Muscle of leg (tissue), 16 donors: ENCODE measurements at places on chromosomes 13 and 19. TPM values are rescaled to one million over a fixed set of nuclear protein-coding genes. Genes with fewer than 3 reads are reported as not detected.
A peak's percentile ranks its signal among the peaks of the same experiment; 100 is the strongest.

The ZNF724 gene
- polyA plus RNA-seq: 1.1 TPM

The HIPK4 gene
- 1.2 TPM for polyA plus RNA-seq

The GPR18 gene
- polyA plus RNA-seq: not detected

The CEACAM1 gene
- polyA plus RNA-seq: 2.8 TPM

The FAM216B gene
- polyA plus RNA-seq: 0.14 TPM

The CASP14 gene
- polyA plus RNA-seq: 0.17 TPM

The IFNL1 gene
- polyA plus RNA-seq: not detected

The CEACAM8 gene
- polyA plus RNA-seq: 0.15 TPM

The SPART gene
- polyA plus RNA-seq: 78.1 TPM

The NKPD1 gene
- 0.38 TPM for polyA plus RNA-seq

The FPR2 gene
- 0.34 TPM for polyA plus RNA-seq

The GPR12 gene
- polyA plus RNA-seq: 0.22 TPM

The TTYH1 gene
- polyA plus RNA-seq: 13.1 TPM

DNA sequence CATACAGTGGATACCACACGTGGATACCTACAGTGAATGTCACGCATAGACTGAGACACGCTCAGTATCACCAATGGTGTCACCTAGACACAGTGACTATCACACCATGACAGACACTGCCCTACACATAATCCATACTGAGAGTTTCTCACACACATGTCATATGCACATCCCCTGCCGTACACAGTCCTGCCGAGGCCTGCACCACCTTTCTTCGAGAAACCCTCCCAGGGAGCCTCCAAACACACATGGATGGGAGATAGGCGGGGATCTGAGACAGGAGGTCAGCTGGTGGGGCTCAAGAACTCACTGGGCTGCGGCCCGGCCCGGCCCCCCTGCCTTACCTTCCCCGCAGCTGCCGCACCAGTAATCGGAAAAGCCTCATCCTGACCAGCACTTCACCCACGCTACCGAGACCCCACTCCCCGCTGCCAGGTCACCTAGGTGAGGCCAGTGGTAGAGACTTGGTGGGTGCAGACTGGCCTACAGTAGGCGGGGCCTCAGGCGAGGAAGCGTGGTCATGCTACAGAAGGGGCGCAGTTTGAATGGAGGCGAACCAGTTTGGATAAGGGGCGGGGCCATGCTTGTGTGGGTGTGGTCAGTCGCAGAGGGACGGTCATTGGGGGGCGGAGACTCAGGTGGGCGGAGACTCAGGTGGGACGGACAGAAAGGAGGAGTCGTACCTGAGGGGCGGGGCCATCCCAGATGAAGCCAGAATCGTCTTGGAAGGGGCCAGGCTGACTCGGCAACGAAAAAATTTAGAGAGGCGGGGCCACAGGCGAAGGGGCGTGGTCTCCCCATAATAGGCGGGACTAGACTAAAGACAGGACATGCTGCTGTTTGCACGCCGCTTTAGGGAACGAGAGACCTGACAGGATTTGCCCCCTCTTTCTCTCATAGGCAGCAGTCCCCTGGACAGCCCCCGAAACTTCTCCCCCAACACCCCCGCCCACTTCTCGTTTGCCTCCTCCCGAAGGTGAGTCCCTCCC is 2.1 kb downstream of the MAST1 start:
- no peak for DNase-seq

- DNase-seq: no peak
Measured at GRCh38 chr13:32491028-32491427, 47.6 kb downstream of the N4BP2L2 start.

GRCh38 chr19:39406656-39407409 is at the start of gene ZFP36:
Gene ZFP36 (plus strand): TSS chr19:39406847. CDS start chr19:39406905, 58 bp downstream.
- peak; percentile 92 for DNase-seq

- no peak for DNase-seq
Measured at GRCh38 chr19:29378543-29379080, 147.2 kb upstream of the VSTM2B start.

- no peak for DNase-seq
Measured at GRCh38 chr13:48446464-48446863, 33.6 kb upstream of the LPAR6 start.

DNA sequence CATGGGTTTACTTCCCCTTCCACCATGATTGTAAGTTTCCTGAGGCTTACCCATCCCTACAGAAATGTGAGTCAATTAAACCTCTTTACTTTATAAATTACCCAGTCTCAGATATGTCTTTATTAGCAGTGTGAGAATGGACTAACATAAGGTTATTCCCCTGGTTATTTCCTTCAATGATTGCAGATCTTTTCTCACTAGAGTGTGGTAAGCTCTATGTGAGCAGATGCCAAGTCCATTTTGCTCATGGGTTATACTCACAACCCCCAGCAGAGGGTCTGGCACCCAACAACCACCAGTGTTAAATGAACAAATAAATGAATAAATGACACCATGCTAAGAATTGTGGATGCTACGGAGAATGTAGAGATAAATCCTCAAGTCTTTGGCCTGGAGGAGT is 472.8 kb downstream of the LIG4 start:
- no peak for DNase-seq

DNA sequence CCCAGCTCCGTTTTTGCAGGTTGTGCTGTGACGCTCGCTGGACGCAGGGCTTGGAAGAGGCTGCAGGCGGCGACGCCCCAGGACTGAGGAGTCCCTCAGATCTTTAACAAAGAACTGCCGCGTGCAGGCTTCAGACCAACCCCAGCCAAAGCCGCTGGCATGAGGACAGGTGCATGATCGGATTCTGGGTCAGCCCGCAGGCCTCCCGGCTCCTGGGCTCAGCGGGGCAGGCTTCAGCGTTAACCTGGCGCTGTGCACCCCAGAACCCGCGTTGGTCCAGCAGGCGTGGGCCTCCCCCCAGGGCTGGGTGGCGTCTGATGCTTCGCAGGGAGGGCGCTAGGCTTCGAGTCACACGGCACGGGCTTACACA is 920 bp upstream of the TIMM13 start:
- DNase-seq: peak; percentile 66

DNA sequence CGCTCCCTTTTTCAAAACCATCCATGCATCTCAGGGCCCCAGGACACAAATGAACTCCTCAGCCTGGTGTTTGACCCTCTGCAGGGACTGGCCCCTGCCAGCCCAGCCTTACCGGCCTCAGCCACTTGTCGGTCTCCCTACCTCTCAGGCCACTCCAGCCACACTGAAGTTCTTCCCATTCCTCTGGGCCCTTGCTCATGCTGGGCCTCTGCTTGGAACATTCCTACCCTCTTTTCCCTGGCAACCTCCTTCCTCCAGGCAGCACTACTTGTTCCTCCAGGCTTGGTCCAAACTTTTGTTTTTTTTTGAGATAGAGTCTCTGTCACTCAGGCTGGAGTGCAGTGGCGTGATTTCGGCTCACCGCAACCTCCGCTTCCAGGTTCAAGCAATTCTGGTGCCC is 7.6 kb upstream of the EGLN2 start:
- DNase-seq: no peak

DNA sequence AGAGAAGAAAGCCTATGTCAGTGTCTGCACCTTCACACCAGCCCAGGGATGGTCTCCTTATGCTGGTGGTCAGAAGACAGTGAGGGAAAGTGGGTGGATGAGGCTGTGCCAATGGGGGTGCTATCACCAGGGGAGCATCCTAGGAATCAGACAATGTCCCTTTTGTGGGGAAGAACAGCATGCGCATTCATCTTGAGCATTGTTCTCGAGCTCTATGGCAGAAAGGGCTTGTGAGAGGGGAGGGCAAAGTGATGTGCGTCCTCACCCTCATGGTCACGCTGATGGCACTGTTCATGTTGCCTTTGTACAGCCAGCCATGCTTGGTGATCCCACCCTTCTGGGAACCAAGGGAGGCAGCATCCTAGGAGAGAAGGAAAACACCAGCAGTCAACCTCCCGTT is 56.1 kb downstream of the DOCK9 start:
- DNase-seq: no peak

DNA sequence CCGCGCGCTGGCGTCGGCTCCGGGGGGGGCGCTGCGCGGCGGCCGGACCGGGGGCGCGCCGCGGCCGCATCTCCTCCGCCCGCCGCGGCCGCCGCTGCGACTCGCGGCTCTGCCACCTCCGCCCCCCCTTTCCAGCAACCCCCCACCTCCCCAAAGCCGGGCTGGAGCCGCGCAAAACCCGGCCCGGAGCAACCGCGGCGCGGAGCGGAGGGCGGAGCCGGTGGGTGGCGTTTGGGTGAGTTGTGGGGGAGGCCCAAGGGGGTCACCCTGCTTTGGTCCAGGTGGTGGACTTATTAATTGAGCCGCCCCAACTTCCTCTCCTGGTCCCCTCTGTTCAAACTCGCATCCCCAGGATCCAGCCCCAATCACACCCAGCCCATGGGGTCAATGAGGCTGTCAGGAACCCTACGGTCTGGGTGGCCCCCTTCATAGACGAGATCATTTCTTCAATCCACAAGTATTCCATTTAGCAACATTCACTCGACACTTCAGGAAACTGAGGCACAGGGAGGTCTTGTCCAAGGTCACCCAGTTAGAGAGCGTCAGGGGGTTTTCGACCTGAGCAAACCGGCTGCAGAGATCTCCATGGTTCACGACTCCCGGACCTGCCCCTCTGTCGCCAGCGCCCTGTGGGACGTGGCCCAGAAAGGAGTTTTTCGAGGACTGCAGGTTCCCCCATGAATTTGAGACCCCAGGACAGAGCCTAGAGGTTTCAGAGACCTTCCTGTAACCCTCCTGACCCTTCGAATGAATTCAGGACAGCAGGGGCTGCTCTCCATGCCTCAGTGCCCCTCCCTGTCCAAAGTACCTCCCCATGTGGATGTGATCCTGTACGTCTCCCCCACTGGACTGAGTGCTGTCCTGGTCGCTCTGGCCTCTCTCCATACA is 22.4 kb upstream of the SEMA6B start:
- peak; percentile 66 for DNase-seq

DNA sequence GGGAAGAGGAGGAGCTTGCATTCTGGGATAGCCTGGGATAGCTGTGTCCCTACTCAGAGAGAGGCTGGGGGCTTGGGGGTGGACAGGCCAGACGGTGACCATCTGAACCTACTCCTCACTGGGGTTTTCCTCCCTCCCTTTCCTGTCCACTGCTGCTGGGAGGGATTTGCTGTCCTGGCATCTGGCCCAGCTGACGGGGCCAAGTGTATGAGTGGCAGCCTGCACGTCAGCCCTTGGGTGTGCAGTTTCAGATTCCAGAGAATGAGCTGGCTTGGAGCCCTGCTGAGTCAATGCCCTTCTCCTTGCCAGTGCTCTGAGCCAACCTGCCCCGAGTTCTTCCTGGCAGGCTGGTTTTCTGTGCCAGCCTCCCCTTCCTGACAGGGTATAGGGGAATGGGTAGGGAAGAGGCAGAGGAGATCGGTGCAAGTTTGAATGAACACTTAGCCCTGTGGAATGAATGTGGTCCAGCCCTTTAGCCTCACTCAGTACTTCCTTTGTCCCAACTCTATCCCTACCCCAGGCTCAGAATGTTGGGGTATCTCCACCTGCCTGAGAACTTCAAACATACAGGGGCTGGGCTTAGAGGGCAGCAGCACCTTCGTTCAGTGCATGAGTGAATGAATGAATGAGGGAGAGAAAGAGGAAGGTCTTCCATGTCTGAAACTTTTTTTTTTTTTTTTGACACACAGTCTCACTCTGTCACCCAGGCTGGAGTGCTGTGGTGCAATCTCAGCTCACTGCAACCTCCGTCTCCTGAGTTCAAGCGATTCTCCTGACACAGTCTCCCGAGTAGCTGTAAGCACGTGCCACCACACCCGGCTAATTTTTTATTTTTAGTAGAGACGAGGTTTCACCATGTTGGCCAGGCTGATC is 1.8 kb upstream of the ANGPTL4 start:
- peak; percentile 96 for DNase-seq

- DNase-seq: no peak
Measured at GRCh38 chr19:33469171-33470039, 52.2 kb downstream of the PEPD start.

DNA sequence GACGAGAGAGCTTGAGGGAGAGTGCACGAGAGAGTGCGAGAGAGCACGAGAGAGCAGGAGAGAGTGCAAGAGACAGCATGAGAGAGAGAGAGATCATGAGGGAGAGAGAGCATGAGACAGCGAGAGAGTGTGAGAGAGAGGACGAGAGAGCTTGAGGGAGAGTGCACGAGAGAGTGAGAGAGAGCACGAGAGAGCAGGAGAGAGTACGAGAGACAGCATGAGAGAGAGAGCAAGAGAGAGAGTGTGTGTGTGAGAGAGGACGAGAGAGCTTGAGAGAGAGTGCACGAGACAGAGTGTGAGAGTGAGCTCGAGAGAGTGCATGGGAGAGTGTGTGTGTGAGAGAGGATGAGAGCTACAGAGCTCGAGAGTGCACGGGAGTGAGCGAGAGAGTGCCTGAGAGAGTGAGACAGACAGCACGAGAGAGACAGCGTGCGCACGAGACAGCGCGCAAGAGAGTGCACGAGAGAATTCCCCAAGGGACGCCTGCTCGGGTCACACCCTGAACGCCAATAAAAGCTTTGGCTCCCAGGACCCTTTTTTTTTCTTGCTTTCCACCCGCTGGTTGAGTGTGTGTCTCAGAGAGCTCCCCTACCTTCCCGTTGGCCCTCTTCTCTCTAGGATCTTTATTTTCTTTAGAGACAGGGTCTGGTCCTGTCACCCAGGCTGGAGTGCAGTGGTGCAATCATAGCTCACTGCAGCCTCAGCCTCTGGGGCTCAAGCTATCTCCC is 3.7 kb downstream of the CD70 start:
- peak; percentile 38 for DNase-seq

DNA sequence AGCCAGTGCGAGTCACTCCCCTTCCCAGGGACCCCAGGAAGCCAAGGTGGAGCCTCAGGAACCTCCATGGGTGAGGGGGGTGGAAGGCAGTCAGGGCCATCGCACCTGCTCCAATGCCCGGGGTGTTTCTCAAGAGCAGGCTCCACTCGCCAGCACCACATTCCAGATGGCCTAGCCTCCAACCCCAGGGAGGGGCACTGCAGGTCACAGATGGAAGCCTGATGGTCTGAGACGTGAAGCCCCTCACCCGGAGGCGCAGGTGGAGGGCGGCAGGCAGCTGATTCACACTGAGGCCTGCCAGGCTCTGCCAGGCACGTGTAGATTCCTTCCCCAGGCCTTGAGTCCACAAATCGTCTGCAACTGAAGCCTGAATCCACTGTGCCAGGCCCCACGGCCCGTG is 23.0 kb upstream of the ISYNA1 start:
- no peak for DNase-seq

GRCh38 chr13:30116379-30116778 is 191.0 kb downstream of the KATNAL1 start:
- DNase-seq: no peak

DNA sequence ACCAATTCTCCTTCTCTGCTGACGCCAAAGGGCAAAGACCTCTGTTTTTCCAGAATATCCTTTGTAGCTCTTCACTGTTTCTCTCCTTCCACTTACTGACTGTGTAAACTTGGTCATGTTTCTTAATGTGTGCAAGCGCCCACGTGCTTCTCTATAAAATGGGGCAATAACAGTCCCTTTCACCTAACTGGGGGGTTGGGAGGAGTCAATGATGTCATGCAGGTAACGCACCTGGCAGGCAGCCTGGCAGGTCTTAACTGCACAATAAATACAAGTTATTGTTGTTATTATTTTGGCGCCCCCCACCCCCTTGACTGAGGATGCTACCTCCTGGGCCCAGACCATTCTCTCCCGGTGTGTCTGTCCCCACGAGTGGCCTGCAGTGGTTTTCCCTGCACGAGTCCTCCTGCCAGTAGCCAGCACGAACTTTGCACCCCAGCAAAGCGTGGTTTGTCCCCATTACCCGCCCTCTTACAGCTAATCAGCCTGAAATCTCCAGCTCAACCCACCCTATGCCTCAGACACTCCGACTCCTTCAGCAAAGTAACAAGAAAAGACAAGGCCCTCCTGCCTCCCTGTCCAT is 5.3 kb downstream of the SBSN start:
- DNase-seq: no peak

- no peak for DNase-seq
Measured at GRCh38 chr19:47510516-47511127, 4.2 kb downstream of the NAPA start.

GRCh38 chr19:4007836-4008539 is 452 bp downstream of the PIAS4 start:
- peak; percentile 70 for DNase-seq

- DNase-seq: peak; percentile 99
Measured at GRCh38 chr13:80341101-80341755, at the start of gene SPRY2. Gene SPRY2 (minus strand): TSS chr13:80341126. CDS start chr13:80337705, 3,421 bp downstream.
